Femur (tissue), 1 donor: ENCODE measurements at places on chromosomes 2 and 18.
A peak's percentile ranks its signal among the peaks of the same experiment; 100 is the strongest.

GRCh38 chr2:149178612-149179011 is 140.1 kb downstream of the LYPD6B start:
- DNase-seq = no peak

- DNase-seq = no peak
Measured at GRCh38 chr2:165898381-165898780, 55.2 kb downstream of the TTC21B start.

DNA sequence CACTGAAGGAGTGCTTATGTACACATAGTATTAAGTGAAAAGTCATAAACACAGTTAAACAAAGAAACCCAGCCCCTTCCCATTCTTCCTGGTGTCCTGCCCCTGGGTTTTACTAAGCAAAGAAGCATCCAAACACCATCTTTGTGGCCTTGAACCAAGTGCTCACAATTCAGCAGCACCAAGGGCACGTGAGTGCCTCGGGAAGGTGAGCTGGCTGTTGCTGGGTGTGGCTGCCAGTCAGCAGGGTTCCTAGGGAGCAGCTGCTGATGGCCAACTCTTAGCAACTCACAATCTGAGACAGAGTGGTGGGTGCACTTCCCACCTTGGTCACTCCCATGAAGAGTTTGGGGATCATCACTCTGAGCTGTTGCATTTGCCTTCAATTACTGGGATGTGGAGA is 97.7 kb upstream of the PGAP1 start:
- no peak for DNase-seq

DNA sequence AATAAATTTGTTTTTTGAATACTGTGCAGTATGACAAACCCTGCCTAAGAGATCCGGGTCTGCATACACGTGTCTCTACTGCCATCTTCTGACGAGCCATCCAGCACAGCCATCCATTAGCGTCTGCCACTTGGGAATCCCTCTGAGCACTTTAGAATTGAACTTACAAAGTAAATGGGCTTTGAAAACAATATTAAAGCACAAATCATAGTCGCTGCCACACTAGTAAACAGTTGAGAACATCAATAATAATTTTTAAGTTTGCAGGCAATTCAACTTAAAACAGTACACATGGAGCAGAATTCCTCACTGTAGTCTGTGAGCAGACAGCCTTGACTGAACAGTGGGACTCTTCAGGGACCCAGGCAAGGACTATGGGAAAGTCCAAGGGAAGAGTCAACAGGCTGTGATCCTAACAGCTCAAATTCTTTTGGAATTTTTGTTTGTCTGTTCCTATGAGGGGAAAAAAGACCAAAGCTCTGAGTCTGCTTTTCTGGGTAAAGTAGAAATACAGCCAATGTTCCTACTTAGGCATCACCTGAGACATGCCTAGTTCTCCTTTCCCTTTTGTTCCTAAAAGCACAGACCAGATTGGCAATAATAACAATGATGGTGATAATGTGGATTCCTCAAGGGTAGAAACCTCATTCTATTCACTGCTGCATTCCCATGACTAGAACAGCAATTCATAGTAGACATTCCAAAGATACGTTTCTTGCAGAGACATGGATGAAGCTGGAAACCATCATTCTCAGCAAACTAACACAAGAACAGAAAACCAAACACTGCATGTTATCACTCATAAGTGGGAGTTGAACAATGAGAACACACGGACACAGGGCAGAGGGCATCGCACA is 92.9 kb downstream of the MREG start:
- DNase-seq = peak; percentile 82

GRCh38 chr18:69158944-69159343 is 241.7 kb upstream of the DOK6 start:
- DNase-seq = no peak

- DNase-seq = no peak
Measured at GRCh38 chr2:222976521-222977061, 75.4 kb upstream of the KCNE4 start.

DNA sequence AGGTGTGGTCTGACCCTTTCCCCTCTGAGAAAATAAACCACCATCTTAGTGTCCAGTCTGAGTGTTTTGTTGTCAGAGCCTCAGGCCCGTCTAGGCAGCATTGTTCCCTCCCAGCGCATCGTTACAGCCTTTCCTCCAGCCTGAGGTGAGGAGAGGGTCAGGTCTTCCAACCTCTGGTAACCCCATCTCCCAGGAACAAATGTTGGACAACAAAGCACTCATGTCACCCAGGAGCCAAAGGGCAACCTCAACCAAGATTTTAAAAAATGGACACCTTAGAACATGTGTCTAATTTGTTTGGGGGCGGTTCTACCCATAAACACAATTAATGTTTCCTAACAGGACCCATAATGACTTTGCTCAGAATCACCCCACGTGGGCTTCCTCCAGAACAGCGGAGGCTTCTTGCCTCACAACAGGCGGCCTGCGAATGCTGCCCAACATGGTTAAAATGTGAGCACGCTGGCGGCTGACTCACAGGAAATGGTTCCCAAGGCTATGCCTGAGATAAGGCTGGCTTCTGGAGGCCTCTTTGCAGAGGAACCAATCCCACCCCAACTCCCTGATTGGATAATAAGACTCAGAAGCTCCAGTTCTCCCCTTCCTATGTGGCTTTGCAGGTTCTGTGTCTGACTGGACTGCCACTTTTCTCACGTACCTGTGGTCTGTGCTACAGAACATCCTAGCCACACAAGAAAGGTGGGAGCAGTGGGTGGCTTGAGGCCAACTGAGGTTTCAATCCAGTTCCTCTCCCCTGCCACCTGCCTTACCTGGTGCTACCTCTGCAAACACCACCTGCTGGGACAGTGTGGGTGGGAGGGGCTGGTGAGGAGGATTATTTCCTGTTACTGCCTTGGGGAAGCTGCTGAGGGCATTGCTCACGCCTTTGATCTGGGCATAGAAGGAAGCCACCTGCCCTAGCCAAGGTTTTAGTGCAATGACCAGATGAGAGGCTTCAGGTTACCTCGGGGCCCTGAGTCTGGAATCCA is 108.8 kb downstream of the B3GNT2 start:
- peak; percentile 46 for DNase-seq

GRCh38 chr2:68236103-68236734 is 16.1 kb downstream of the PPP3R1 start:
- no peak for DNase-seq

GRCh38 chr18:63963615-63964256 is 6.1 kb upstream of the SERPINB8 start:
- DNase-seq = no peak

- no peak for DNase-seq
Measured at GRCh38 chr2:234211797-234212196, 161.3 kb downstream of the SPP2 start.

- no peak for DNase-seq
Measured at GRCh38 chr2:58983111-58983510, 742.0 kb upstream of the FANCL start.

GRCh38 chr18:70072678-70073077 is 125.0 kb upstream of the CD226 start:
- DNase-seq = no peak

DNA sequence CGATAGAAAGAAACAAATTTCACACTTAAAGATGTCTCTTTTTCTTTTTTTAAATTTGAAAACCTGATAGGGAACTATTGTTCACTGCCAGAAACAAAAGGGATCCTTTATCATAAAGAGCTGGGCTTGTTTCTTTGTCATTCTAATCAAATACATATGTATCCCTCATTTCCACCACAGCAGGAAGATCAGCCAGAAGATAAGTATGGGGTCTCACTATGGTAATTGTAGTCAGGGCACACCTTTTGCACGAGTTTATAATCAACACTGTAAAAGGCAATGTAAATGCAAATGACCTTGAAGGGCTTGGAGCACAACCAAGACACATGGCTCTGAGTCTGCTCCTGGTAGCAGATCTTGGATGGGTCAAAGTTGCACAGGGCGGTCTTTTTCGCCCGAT is 109.5 kb downstream of the NXPH2 start:
- no peak for DNase-seq
